Stimulated activated CD4-positive, alpha-beta T cell treated with anti-CD3 and anti-CD28 coated beads, Interleukin-4, amount 100 ng/mL, for 48 hours (primary cell): ENCODE measurements at places on chromosomes 4 and X.

GRCh38 chr4:182578402-182578801 lies 335.2 kb downstream of the TENM3 start:
- DNase-seq = no peak

DNA sequence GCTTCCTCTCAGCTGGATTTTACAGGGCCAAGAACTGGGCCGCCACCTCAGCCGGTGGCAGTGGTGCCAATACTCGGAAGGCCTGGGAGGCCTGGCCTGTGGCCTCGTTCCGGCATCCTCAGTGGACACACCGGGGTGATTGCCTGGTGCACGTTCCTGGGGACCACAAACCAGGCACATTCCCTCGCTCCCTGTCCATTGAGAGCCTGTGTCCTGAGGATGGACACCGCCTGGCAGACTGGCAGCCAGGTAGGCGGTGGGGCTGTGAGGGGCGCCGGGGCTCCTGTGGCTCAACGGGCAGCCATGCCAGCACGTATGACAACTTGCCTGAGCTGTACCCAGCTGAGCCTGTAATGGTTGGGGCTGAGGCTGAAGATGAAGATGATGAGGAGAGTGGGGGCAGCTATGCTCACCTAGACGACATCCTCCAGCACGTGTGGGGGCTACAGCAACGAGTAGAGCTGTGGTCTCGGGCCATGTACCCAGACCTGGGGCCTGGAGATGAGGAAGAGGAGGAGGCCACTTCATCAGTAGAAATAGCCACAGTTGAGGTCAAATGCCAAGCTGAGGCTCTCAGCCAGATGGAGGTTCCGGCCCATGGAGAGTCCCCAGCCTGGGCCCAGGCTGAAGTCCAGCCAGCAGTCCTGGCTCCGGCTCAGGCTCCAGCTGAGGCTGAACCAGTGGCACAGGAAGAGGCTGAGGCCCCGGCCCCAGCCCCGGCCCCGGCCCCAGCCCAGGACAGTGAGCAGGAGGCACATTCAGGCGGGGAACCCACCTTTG lies 70.4 kb downstream of the STARD8 start:
- no peak for DNase-seq

GRCh38 chr4:81505004-81505598 lies 33.4 kb upstream of the RASGEF1B start:
- peak; percentile 42 for DNase-seq

- DNase-seq = no peak
These were observed 161.9 kb downstream of the RELL1 start for GRCh38 chr4:37524267-37524666.

GRCh38 chr4:109723110-109723509 lies 6.8 kb downstream of the PLA2G12A start:
- no peak for DNase-seq

DNA sequence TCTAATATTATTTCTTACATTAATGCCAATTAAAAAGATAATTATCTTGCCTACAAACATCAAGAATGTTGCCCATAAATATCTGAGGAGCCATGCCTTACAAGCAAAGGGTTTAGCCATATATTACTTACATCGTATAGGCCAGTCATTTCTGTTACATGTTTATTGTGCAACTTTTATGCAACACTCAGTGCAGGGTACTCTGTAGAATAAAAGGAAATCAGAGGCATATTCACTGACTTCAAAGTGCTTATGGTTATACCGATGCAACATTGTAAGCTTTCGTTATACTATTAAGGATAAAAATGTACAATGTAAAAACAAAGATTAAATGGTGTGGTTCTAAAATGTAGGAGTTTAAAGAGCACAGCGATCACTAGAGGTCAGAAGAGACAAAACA lies 315.9 kb downstream of the PCDH10 start:
- DNase-seq = no peak

DNA sequence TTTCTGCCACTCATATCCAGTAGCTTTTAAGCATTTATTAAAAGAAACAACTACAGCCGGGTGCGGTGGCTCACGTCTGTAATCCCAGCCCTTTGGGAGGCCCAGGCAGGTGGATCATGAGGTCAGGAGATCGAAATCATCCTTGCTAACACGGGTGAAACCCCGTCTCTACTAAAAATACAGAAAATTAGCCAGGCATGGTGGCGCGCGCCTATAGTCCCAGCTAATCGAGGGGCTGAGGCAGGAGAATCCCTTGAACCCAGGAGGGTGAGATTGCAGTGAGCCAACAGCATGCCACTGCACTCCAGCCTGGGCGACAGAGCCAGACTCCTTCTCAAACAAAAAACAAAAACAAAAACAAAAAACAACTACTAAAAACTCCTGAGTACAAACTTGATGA lies 119.8 kb downstream of the EPHA5 start:
- DNase-seq = no peak

DNA sequence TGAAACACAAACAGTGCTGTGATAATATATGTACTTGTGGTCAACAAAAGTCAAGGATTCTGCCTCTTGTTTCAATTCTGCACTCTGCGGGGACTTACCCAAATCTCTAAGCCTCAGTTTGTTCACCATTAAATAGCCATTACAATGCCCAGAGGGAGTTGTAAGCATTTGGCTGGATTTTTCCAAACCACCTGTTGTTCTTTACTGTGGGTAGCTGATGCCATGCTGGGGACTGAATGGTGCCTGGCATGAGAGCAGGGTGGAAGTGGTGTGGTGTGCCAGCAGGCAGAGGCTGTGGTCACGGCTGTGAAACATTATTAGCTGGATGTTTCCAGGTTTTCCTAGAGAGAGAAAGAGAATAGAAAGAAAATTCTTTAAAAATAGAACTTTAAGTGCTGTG lies 60.7 kb upstream of the PAK3 start:
- no peak for DNase-seq

GRCh38 chrX:46308110-46308509 lies 237.1 kb downstream of the ZNF674 start:
- DNase-seq = no peak

- DNase-seq = no peak
These were observed 542.9 kb upstream of the GRIA3 start for GRCh38 chrX:122641136-122641535.

GRCh38 chr4:75126058-75126457 lies 193.1 kb downstream of the PARM1 start:
- no peak for DNase-seq

GRCh38 chr4:176791591-176792325 lies 964 bp downstream of the VEGFC start:
- no peak for DNase-seq

GRCh38 chrX:45718676-45719075 lies 518.0 kb upstream of the DIPK2B start:
- DNase-seq = no peak

- DNase-seq = no peak
These were observed 100.8 kb downstream of the ZAR1 start for GRCh38 chr4:48590884-48591283.

- no peak for DNase-seq
These were observed 6.3 kb downstream of the ATRX start for GRCh38 chrX:77779695-77780094.

DNA sequence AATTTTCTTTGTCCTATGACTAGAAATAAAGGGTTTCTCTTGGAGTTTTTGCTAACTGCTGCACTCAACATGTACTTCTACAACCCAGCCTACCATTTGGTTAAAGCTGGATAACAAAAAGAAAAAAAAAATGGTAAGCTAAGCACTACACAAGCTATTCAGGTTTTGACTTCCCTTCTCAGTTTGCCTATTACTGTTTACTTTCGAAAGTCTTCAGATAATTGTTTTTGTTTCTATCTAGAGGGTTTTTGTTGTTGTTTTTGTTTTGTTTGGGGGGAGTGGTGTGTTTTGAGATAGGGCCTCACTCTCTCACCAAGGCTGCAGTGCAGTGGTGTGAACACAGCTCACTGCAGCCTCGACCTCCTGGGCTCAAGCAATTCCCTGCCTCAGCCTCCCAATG lies 46.6 kb downstream of the CLOCK start:
- DNase-seq = no peak

GRCh38 chrX:153474718-153475117 lies 4.3 kb upstream of the HAUS7 start:
- peak; percentile 7 for DNase-seq

- DNase-seq = no peak
These were observed 45.5 kb downstream of the TMEM144 start for GRCh38 chr4:158255727-158256324.

- no peak for DNase-seq
These were observed 208.5 kb downstream of the CAMK2D start for GRCh38 chr4:113553082-113553481.

- DNase-seq = no peak
These were observed 75.2 kb downstream of the PAQR3 start for GRCh38 chr4:78863991-78864390.

- no peak for DNase-seq
These were observed 54.1 kb upstream of the IBSP start for GRCh38 chr4:87745064-87745807.

DNA sequence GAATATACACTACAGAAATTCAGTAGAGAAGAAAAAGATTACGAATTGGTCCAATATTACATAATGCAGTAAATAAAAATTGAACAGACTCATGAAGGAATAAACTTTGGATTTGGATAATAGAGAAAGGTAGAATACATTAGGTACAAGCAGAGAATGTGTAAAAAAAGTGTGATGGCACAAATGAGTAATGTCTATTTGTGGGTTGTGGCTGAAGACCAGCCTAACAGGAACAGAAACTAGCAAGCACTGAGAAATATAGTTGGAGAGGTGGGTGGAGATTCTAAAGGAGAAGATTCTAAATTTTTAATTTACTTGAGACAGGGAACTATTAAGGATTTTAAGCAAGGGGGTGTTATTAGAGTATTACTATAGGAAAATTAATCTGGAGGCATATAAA lies 15.2 kb upstream of the CLOCK start:
- DNase-seq = no peak

DNA sequence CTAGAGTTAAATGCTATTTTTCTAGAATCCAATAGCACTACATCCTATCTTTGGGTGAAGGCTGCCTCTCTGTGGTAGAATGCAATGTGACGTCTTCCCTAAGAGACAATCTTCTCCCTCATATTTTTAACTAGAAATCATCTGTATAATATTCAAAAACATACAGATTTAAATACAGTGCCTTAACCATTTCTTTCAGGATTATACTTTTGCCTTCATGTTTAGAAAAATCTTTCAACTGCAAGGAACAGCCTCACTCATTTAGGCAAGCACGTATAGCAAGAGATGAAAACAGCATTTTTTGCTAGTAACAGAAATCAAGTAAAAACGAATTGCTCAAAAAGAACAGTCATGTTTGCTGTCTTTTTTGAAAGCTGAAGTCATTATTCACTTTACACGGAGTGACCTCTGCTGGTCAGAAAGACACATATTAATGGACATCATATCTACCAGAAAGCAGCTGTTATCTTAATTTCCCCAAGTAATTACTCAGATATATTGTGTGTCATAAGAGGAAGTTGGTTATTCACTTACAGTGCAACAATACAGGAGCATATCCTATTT lies 422.3 kb downstream of the STPG2 start:
- DNase-seq = no peak

DNA sequence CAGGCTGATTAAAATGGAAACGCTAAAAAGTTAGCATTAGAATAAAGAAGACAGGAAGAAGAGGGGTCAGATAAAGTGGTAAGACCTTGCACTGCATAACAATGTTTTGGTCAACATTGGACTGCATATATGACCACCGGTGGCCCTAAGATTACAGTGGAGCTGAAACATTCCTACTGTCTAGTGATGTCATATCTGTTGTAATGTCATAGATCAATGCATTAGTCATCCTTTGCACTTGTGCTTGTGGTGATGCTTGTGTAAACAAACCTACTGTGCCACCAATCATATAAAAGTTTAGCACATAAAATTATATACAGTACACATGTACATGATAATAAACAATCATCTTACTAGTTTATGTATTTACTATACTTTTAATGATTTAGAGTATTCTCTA lies 73.0 kb downstream of the TMEM165 start:
- DNase-seq = no peak

DNA sequence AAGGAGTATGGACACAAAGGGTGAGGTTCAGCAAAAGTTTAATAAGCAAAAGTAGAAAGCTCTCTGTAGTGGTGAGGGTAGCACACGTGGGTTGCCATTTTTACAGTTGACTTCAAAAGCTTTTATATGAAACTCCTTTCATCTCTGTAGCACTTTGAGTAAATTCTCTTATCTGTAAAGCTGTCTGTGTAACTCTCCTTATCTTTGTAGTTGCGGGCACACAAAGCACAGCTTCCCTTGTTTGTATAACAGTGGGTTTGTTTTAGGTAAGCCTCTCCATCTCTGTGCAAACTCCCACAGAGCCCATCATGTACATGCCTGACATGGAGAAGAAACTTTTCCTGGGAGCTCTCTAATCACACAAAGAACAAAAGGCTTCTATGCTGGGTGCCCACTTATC lies 325.9 kb upstream of the PABPC5 start:
- no peak for DNase-seq

- no peak for DNase-seq
These were observed 122.4 kb downstream of the LARP7 start for GRCh38 chr4:112759313-112759712.

- peak; percentile 28 for DNase-seq
These were observed 17.7 kb downstream of the IQSEC2 start for GRCh38 chrX:53263597-53264094.

GRCh38 chrX:7283741-7284140 lies 135.8 kb upstream of the PUDP start:
- DNase-seq = no peak

GRCh38 chrX:31279359-31279758 lies 207.5 kb upstream of the FTHL17 start:
- no peak for DNase-seq

GRCh38 chr4:11451716-11452115 lies 23.0 kb upstream of the HS3ST1 start:
- no peak for DNase-seq

GRCh38 chrX:150227873-150228410 lies 135.2 kb upstream of the MAMLD1 start:
- DNase-seq = no peak

DNA sequence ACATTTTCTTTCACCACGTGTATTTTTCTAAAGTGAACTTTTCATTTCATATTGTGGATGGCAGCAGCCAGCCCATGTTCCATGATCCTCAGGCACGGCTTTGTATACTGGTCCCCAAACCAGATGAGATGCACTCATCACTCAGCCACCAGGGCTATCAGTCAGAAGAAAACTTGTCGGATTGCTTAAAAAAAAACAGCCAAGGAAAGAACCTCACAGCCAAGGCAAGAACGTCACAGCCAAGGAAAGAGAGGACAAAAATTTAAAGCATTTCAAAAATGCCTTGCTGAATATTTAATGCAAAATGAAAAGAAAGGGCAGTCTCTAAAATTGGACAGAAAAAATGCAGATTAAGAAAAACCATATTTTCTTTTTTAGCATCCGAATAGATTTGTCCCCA lies 333.3 kb downstream of the PDGFC start:
- DNase-seq = no peak
